ENCODE measurements at places on chromosomes 4 and X.
A peak's percentile ranks its signal among the peaks of the same experiment; 100 is the strongest.

DNA sequence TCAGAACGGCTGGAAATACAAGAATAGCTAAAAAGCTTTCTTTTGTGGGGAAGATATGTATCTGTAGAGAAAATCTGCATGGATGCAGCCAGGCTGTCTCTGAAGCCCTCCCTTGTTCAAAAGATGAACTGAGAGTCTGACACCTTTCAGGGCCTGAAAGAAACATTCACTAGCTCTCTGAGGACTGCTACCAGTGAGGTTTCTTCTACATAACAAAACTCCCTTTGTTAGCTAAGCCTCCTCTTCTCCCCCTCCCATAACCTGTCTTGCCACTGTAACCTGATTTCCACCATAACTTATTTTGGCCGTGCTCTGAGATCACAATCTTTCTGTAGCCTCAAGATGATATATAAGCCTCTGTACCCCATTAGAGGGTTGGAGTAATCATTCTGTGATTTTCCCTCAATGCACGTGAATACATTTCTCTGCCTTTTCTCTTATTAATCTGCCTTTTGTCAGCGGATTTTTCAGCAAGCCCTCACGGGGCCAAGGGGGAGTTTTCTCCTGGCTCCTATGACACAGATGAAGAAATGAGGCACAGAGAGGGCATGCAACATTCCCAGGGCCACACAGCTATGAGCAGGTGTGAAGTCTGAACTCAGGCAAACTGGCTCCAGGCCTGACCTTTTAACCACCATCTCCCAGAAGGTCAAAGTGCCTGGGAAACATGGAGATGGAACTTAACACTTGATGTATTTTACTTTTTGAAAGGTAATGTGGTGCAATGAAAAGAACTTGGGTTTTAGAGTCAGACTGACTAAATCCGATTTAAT lies 161.6 kb upstream of the PRDX4 start:
- no peak for DNase-seq

- DNase-seq: no peak
Measured at GRCh38 chr4:98341309-98341708, 80.1 kb downstream of the RAP1GDS1 start.

- no peak for DNase-seq
Measured at GRCh38 chr4:52019936-52020657, at the start of gene LRRC66. Gene LRRC66 (minus strand): TSS chr4:52020363. CDS start chr4:52017613, 2,750 bp downstream.

DNA sequence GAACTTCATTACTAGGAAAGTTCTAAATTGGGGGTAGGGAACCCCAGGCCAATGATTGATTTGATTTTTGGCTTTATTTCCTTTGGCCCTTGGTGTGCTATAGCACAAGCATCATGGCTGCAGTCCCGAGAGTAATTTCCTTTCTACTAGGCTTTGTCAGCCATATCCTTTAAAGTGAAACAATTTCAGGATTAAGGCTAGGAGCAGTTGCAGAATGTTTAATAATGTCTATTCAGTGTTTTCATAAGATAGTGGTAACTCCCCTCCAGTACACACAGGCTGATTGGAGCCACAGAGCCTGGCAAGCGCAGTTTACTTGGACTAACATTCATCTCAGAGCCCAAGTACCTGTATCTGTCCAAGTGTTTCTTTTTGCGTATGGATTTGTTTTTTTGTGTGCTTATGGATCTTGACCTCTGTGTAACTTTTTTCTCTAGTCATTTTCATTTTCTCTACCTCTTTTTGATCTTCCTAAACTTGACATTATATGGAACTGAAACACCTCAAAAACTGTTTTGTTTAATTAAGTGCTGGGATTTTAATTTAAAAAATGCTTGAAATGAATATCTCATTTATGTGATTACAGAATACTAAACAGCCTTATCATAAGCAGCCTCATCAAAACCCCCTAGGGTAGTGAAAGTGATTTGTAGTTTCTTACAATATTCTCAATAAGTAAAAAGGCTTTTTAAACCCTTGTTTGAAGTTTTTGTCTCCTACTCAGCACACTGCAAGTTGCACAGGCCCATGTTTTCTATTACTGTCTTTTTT lies 7.5 kb downstream of the STIM2 start:
- no peak for DNase-seq

DNA sequence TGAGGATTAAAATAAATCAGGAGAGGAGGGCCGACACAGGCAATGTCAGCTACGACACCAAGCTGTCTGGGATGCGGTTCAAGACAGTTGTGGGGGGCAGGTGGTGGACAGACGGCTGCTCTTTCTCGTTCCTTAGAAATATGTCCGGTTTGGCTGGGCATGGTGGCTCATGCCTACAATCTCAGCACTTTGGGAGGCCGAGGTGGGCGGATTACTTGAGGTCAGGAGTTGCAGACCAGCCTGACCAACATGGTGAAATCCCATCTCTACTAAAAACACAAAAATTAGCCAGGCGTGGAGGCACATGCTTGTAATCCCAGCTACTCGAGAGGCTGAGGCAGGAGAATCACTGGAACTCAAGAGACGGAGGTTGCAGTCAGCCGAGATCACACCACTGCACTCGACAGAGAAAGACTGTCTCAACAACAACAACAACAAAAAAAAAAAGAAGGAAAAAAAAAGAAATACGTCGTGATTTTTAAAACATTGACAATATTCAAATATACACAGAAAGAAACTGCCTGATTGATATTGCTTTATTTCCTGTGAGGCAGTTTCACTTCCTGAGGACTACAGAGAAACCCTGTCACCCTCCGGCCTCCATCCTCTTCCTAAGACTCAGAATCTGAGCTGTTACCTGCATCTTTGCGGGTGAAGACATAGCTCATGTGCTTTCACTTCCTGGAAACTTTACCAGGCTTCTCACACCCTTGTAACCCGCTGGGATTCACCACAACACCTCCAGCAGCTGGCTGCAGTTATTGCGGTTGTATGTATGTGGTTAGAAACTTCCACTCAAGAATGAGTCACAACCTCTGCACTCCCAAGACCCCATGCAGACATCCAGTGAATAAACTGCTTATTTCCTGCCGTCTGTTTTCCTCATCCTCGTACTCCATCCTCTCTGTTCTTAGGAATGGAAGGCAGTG lies 63.8 kb upstream of the STS start:
- DNase-seq: peak; percentile 50

- no peak for DNase-seq
Measured at GRCh38 chr4:151153585-151153984, 54.2 kb downstream of the RPS3A start.

DNA sequence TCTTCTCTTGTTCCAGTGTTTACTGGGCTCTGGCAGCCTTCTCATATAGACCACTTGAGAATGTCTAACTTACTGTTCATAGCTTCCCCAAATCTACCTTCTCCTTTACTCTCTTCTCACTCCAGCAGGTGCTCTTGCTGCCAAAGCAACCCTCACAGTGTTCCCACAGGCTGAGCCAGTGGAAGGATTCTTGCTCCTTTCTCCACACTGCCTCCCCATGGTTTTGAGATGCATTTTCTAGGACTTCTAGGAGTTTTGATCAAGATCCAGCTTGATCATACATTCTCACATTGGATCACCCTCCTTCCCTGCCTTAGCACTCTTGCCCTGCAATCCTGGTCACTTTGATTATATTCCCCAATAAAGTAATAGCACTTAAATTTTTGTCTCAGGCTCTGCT lies 230.8 kb downstream of the TMEM47 start:
- DNase-seq: no peak

DNA sequence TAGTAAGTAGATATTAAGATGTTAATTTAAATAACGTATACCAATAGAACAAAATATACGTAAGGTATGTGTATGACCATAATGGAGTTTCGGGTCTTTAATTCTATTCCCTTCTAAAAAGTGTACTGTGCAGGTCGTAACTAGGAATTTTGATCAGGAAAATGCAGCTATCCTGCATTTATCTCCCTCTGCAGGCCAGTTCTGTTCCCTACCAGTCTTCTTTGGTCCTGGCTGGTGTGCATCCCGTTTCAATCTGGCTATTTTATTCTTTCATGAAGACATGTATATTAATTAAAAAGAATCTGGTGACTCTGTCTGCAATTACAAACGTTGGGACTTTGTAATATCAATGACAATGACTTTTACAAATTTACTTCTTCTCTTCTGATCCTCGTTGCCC lies 534.1 kb upstream of the AADAT start:
- DNase-seq: no peak

- no peak for DNase-seq
Measured at GRCh38 chr4:108893468-108893867, 130.6 kb upstream of the ETNPPL start.

- no peak for DNase-seq
Measured at GRCh38 chr4:176583278-176583677, 209.4 kb downstream of the VEGFC start.

DNA sequence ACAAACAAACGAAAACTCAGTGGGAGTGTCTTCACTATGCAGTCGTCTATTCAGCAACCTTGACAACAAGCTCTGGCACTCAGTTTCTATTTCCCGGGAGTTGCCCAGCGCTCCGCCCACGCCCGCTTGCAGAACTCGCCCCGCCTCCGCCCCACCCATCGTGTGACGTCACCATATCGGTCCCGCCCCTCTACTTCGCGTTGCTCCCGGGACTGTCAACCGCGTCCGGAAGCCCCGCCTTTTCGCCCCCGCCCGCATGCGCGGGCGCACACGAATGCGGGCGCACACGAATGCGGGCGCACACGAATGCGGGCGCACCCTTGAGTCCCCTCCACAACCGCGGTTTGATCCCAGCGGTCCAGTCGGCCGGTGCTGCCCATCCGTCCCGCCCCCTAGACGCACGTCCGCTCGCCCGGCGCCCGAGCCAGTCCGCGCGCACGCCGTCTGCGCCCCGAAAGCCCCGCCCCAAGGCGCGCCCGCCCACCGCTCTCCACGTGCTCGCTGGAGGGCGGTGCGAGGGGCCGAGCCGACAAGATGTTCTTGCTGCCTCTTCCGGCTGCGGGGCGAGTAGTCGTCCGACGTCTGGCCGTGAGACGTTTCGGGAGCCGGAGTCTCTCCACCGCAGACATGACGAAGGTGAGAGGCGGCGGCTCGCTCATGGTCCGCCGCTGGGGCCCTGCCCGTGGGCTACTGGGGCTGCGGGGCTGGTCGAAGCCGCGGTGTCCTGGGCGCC lies at the start of gene LAP3:
LAP3 (plus strand) TSS at position 267 of the 733 bp plus-strand sequence; CDS start at position 535, 268 bp downstream.
- peak; percentile 90 for DNase-seq

GRCh38 chr4:93409035-93409434 lies 419.5 kb upstream of the ATOH1 start:
- no peak for DNase-seq
